ENCODE measurements at places on chromosomes 5 and 9.

DNA sequence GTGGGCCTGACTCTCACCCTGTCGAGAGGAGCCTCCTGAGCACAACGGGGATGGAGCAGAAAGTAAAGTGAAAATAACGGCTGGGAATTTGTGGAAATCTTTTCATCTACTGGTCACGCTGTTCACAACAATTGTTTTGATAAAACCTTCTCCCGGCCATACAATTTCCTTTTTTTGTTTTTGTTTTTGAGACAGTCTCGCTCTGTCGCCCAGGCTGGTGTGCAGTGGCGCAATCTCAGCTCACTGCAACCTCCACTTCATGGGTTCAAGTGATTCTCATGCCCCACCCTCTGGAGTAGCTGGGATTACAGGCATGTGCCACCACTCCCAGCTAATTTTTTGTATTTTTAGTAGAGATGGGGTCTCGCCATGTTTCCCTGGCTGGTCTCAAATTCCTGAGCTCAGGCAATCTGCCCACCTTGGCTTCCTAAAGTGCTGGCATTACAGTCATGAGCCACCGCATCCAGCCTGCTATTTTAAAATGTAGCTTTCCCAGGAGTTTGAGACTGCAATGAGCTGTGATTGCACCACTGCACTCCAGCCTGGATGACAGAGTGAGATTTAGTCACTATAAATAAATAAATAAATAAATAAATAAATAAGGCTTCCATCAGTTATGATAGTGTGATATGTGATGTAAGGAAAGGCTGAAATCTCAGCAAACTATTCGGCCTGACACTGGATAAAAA lies 73.5 kb upstream of the PTGER4 start:
- DNase-seq, result no peak

DNA sequence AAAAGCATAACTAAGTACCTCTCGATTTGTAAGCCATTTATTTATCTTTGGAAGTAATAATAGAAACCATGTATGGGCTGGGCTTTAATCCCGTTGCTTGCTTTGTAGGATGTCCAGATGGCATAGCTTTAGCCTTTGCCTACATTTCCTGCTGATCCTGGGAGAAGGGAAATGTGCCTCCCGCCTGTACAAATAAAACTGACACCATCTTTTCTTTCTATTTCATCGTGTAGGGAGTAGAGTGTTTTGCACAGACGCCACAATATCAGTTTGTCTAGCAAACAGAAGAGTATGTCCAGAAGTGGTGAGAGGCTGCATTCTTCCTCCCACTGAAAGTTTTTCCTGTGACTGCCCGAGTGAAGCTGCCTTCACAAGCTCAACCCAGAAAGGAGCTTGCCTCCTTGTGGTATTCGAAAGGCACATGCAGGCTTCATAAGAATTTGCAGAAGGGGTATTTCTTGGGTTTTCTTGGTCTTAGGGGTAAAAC lies 24.7 kb upstream of the TJP2 start:
- DNase-seq, result no peak

DNA sequence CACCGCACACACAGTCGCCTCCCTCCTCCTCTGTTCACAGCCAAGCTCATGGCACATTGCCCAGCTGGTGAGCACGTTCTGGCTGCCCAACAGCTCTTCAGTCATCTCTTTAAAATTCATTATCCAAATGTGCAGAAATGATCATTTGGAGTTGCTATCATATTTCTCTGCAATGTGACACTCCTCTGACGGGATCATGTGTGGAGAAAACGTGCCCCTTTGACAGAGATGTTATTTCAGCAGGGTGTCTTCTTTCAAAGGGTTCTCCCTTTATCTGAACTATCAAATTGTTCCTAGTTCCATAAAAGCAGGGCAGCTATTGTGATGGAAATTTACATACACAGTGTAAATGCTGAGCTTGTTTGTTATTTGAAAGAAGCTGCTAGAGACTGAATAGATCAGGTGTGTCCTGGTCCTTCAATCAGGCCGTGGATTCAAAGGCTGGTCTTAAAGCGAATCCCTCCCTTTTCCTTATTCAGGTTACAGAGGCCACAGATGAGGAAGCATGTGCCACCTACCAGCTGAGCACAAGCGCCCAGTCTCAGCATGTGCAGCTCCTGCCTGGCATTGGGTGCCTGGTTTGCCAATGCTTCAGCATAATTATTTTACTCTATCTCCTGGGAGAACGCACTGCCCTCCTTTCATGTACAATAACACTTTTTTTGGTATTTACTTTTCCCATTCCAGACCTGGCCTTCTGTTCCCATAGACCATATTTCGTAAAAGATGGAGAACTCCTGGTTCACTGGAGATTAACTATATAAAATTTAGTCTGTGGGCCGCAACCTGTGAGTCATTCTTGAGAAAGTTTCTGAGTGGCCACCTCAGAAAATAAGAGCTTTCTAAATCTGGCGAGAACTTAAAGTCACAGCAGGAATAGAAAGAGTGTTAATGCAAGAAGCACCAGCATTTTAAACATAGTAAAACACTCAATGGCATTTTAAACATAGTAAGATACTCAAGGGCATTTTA lies 433.7 kb downstream of the ENC1 start:
- DNase-seq, result no peak

DNA sequence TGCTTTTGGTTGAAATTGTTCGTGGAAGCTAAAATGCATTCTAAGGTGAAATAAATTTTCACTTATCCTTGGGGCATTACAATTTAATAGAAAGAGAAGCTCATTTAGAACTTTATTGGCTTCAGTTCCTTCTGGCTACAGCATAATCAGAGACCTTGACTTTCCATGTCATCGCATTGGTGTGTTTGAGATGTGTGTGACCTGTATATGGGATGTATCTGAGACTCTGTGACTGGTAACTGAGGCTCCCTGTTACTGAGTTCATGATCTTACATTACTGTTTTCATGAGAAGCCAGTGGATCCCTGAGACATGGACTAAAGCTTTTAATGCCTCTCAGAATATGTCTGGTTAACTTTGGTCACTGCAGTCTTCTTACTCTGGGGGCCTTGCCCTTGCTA lies 32.5 kb downstream of the SH3GL2 start:
- no peak for DNase-seq

- DNase-seq, result no peak
Measured at GRCh38 chr9:98869078-98869745, 61.7 kb downstream of the GALNT12 start.

GRCh38 chr5:44412286-44412685 lies 23.1 kb upstream of the FGF10 start:
- no peak for DNase-seq

DNA sequence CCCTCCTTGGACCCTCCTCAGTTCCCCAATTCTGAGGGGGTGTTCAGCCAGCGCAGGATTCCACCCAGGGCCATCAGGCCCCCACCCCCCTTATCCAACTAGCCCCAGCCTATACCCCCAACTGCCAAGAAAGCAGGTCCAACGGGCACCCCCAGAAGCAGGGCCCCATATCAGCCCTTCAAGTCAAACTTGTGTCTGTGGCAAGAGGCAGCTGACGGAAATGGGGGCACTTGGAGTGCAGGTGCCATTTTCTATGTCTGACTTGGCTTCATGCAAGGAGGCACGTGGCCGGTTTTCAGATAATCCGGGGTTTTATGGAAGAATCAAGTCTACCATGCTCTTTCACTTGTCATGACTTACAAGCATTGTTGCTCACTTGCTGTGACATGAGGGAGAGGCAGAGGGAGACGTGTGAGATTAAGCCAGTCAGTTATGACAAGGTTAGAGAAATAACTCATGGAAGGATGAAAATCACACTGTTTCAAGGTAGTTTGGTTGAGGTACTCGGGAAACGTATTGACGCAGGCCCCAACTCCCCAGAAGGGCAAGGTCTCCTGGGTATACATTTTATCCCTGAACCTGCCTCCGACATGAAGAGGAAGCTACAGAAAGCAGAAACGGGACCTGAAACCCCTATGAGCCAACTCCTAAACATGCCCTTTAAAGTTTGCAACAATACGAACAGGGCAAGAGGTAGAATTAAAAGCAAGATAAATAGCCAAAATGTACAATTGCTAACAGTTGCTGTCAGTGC lies 26.5 kb upstream of the CLPTM1L start:
- DNase-seq, result no peak

DNA sequence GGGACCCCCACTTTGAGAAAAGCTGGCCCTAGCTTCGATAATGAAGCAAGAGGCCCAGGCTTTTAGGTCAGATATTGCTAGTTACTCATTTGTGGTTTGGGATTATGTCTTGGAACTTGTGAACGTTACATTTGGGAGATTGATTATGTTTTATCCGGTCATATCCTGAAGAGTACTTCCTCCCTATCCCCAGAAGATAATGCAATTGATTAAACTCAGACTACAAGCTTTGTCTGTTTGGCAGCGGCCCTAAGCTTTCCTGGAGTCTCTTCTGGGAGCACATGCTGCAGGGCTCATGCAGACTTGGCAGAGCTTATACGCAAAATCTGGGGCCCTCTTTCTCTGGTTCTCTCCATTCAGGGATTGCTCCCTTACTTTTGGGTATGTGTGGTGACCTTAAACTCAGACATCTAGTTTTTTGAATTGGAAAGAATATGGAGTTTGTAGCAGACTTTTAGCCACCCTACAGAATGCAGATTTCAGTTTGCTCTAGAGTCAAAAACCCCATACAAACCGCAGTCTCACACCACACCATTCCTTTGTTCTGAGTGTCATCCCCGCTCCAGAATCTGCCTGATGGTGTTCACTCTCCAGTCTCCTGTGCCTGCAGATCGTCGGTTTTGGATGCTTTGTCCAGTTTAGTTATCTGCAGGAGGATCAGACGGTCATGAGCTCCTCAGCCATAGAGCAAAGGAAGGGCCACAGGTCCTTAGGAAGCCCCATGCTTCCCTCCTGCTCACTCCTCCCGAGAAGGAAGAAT lies 449.5 kb upstream of the TRPC7 start:
- DNase-seq, result no peak

- DNase-seq, result no peak
Measured at GRCh38 chr9:88657893-88658292, 122.9 kb downstream of the NXNL2 start.

DNA sequence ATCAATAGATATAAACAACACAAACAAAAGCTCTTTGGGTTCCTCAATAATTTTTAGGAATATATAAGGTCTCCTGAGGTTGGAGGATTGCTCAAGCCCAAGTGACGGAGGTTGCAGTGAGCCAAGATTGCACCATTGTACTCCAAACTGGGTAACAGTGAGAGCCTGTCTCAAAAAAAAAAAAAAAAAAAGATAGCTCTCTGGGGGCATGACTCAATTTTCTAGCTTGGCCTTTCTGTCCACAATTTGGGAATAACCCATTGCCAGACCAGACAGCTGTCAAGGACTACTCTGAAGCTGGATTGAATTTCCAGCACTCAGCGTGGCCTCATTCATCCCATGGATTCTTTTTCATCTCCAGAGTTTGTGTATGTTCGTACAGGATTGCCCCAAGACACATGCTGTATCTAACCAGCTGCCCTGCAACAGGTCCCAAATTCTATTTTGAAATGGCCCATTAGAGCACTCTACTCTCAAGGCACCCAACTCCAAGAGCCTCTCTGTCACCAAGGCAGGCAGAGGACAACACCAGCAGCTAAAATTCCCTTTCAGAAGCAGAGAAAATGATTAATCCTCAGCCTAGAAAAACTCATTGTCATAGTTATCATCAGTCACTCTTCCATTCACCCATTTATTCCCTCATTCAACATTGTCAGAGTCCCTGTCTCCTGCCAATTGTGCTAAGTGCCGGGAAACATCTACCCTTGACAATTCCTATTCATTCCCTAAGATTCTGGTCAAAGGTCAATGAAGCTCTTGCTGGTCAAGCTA lies 8.7 kb downstream of the FAM193B start:
- no peak for DNase-seq

GRCh38 chr5:72154076-72154756 lies 46.9 kb downstream of the MAP1B start:
- no peak for DNase-seq

GRCh38 chr5:15948190-15948589 lies 231.4 kb downstream of the MARCHF11 start:
- no peak for DNase-seq

DNA sequence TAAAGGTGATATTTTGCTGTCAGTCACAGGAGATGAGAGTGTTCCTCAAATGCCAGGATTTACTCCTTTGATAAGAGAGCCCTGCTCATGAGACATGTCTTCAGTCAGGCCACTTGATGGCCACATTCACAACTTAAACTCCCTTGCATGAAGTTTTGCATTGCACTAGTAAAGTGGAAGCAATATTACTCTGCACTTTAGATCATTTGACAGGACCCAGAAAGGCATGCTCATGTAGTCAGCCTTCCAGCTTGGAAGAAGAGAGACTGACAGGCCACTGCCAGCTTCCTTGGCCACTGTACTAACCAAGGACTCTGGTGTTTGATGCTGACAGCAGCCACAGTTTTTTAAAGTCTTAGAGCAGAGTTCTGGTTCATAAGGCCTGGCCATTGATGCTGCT lies 42.6 kb downstream of the NPR3 start:
- DNase-seq, result no peak

DNA sequence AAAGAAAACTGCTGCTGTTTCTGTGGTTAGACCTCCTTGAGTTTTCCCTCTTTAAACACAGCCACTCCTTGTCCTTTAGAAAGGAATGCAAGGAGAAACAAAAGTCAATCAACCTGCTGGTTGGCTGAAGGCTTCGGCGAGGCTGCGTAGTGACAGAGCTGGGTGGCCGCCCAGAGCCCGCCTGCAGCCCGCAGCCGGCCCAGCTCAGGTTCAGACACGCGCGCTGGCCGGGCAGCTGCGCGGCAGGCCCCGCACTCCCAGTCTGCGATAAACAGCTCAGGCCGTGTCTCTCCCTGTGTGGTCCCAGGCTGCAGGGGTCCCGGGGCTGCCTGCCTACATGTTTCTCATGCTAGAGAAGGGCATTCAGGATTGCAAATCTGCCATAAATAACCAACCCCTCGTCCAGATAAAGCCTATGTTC lies 115.4 kb downstream of the HSD17B3 start:
- no peak for DNase-seq

DNA sequence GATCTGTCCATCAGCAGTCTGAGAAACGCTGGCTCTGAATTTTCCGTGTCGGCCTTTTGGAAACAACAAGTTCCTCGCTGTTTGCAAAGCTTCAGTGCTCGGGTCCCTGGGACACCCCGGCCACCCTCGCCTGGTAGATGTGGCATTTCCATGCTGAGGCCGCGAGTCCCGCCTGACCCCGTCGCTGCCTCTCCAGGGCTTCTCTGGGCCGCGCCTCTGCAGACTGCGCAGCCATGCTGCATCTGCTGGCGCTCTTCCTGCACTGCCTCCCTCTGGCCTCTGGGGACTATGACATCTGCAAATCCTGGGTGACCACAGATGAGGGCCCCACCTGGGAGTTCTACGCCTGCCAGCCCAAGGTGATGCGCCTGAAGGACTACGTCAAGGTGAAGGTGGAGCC lies 4.7 kb downstream of the NTNG2 start:
- peak; percentile 18 for DNase-seq

DNA sequence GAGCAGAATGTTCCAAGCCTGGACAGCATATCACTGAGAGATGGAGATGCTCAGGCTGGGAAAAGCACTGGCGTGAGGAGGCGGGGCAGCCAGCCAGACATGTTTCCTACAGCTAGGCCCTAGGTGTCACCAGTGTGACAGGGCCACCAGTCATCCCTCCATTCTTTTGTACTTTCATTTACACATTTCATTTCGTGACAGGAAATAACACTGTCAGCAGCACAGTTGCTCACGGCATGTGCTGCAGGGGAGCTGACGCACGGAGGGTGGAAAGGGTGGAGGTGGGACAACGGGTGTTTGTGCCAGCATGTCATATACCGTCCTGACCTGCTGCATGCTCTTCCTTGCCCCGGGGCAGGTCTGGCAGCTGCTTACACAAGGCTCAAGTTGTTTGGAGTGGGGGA lies 14.8 kb upstream of the CEMIP2 start:
- peak; percentile 85 for DNase-seq

Measured in CD4-positive, alpha-beta T cell treated with Interleukin-12 subunit alpha and Interleukin-12 subunit beta, for 1 hour (primary cell).